Endothelial cell (in vitro differentiated cells): ENCODE measurements at places on chromosomes 4 and X. TPM values are rescaled to one million over a fixed set of nuclear protein-coding genes. Genes with fewer than 3 reads are reported as not detected.

MAGEA1 gene
- total RNA-seq = not detected

MAGT1 gene
- 52.4 TPM for total RNA-seq

DNA sequence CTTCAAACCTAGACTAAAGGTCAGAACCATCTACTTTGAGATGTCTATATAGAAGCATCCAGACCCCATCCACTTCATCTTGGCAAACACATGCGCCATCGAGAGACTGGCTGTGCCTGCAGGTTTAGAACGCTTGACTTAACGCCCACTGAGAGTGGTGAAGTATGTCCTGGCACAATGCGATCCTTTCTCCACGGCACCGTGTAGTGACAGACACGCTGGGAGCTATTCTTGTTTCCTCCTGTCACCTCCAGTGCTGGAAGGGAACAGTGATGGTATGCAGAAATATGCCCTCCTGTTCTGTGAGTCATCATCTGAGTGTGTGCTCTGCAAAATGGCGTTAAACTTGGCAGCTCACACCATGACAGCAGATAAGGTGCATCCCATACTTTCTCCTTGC, 330.2 kb downstream of the NLGN4X start:
- DNase-seq = no peak

GRCh38 chr4:53654300-53654758, 63.0 kb upstream of the LNX1 start:
- no peak for DNase-seq
